ENCODE measurements at places on chromosomes 1 and 21.

DNA sequence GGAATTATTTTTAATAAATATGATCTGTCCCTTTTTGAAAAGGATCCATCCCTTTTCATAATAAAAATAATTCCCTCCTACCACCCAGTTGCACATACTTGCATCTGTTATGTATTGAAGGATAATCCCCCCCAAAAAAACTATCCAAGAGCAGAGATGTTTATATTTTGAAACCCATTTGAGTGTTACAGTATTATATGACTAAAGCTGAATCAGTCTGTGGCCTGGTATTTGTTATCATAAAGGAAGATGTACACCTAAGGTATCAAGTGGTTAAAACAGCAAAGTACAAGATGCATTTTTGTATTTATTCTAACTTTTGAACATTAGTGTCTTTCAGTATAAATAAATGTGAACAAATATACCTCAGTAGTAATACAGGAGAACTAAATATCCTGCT, 12.7 kb upstream of the TGFB2 start:
- no peak for DNase-seq

DNA sequence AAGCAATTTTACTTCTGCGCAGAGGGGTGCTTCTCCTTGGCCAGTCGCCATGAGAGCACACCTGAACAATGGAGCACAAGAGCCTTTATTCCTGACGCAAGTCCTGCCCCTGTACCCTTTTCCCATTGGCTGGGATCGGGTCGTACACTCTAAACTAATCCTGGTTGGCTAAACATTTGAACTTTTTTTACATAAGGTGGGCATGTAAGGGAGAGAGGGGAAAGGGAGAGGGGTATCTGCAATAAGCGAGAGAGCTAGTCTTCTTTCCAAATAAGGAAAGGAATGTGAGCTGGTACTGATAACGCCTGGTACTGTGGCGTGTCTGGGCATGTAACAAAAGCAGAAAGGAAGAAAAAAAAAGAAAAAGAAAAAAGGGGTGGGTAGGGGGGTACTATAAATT, 21.8 kb downstream of the MFSD2A start:
- no peak for DNase-seq

DNA sequence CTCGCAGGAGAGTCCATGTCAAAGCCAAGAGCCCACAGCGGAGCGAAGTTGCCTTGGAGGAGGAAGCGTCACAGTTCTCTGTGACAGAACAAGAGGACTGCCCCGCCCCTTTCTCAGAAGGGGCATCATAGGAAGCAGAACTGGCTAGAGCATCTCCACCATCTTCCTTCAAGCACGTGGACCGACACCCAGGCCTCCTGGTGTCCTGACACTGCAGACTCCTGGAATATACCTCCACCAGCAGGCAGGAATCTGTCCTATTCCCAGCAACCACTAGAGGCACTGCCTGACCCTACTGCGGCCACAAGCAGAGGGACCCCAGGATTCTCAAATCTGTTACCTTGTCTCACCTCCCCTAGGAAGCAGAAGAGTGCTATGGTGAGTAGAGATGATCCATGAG, 37.8 kb downstream of the GPA33 start:
- DNase-seq = no peak

DNA sequence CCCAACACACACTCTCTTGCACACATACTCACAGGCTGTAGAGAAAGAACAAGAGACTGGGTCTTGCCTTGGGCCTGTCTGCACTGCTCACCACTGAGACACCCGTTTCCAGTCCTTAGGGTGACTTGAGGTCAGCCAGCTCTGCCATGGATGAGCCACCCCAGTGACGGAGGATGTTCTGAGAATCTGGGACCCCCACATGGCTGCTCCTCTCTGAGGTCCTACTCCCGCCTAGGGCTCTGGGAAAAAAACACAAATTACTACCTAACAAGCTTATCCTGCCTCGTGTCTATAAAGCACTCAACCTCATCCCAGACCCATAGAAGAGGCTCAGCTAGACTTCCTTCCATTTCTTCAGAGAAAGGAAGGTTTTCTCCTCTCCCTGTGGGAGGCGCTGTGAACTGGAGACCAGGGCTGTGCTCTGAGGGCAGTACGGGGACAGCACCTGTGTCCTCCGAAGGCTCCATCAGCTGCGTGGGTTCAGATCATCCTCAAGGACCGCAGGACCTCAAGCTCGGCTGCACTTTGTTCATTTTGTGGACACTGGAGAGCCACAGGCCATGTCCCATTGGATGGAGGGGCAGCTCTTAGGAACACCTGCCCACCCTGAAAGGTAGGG, 4.3 kb upstream of the CLEC20A start:
- DNase-seq = no peak

DNA sequence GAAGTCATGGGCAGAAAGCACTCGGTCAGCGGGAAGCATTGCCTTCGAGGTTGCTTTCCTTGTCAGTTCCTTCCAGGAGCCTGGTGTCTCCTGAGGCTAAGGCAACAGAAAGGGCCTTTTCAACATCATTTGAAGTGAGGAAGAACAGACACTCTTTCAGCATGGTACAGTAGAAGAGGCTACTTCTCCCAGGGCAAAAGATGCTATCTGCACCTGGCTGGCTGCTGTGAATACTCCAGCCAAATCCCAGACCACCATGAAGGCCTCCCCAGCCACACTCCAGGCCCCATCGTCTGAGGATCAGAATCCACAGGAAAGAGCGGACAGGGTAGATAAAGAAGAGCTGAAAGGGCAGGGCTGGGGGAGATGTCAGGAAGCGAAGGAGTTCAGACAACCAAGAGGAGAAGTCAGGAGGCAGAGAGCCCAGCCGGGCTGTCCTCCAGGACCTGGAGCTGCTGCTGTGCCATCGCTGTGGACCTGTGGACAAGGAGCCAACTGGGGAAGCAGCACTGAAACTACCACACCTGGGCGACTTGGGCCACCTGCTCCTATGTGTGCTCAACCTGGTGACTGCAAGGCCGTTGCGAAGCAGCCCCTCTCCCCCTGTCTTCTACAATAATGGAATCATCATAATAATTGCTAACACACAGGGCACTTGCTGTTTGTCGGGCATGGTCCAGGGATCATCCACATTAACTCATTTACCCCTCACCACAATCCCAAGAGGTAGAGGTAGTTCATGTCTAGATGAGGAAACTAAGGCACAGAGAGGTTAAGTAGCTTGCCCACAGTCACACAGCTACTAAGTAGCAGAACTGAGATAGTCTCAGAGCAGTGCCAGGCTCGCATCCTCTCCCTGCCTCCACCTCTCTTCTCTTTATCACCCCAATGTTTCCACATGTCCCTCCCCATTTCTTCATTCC, 88.0 kb upstream of the ZBTB40 start:
- DNase-seq = no peak

Measured in activated naive CD4-positive, alpha-beta T cell treated with anti-CD3 and anti-CD28 coated beads for 36 hours (primary cell).